ENCODE measurements at places on chromosomes 1 and 21.

- no peak for DNase-seq
Measured at GRCh38 chr1:187280031-187280430, 451.3 kb downstream of the PLA2G4A start.

DNA sequence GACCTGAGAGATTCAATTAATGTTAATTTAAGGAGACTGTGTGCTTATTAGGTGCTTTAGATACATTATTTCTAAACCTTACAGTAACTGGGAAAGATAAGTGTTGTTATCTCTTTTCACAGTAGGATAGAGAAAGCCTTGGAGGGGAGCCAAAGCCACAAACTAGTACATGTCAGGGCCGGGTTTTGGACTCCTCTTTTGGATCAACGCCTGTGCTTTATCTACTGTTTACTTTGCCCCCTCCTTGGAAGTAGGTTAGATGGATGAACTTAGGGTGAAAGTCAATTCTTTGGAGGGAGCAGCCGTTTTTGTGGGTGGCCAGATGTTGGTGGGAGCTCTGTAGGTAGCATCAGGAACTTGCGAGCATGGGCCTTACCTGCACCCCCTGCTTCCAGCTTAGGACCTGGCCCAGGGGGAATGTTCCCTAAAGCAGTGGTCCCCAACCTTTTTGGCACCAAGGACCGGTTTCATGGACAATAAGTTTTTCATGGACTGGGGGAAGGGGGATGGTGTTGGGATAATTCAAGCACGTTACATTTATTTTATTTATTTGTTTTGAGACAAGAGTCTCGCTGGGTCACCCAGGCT, 1.7 kb downstream of the HHAT start:
- DNase-seq: no peak

DNA sequence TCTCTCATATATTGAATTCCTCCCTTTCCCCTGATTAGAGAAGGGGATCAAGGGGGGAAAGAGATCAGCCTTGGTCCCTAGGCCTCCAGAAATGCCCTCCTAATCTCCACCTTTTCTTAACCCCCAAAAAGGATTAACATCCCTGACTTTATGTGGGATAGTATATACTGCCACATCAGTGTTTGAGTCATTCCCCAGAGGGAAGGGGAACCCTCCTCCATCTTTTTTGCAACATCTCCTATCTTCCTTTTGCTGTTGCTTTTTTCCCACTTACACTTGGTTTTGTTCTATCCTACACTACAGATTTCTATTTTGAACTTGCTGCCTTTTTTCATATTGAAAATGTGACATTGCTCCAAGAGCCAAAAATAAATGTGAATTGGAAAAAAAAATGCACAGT, 65.4 kb upstream of the PODN start:
- DNase-seq: no peak

DNA sequence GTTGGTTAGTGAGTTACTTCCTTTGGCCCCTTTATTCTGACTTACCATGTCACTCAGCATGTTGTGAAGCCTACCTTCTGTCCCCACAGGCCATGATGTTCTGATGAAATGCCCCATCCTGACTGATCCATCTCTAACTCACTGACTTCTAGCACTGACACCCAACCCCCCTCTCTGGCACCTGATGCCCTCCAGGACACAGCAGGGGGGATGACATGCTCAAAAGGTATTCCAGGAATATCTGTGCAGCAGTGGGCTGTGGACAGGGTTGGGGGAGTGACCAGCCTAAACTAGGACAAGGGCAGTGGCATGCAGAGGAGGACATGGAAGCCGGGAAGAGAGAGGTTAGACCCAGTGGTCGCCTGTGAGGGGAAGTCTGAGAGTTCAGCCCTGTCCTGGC, 25.5 kb downstream of the SYT2 start:
- no peak for DNase-seq

DNA sequence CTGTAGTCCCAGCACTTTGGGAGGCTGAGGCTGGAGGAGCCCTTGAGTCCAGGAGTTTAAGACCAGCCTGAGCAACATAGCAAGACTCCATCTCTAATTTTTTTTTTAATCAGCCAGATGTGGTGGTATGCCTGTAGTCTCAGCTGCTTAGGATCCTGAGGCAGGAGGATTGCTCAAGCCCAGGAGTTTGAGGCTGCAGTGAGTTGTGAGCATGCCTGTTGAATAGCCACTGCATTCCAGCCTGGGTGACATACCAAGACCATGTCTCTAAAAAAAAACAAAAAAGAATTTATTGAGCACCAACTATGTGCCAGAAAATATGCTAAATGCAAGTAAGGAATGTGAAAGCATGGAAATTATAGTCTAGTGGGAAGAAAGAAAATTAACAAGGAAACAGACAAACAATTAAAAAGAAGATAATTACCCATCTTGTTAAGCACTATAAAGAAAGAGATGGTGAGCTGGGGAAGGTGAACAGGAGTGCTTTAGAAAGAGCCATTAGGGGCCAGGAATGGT, 104.0 kb upstream of the ZNF678 start:
- DNase-seq: no peak

- no peak for DNase-seq
Measured at GRCh38 chr1:156146020-156146768, 7.2 kb upstream of the SEMA4A start.

Measured in stimulated activated CD8-positive, alpha-beta memory T cell treated with anti-CD3 and anti-CD28 coated beads, Interleukin-12 subunit alpha, Interleukin-12 subunit beta, amount 100 ng/mL, for 4 hours (primary cell).